ENCODE measurements at places on chromosomes 3 and 15.
A peak's percentile ranks its signal among the peaks of the same experiment; 100 is the strongest.

DNA sequence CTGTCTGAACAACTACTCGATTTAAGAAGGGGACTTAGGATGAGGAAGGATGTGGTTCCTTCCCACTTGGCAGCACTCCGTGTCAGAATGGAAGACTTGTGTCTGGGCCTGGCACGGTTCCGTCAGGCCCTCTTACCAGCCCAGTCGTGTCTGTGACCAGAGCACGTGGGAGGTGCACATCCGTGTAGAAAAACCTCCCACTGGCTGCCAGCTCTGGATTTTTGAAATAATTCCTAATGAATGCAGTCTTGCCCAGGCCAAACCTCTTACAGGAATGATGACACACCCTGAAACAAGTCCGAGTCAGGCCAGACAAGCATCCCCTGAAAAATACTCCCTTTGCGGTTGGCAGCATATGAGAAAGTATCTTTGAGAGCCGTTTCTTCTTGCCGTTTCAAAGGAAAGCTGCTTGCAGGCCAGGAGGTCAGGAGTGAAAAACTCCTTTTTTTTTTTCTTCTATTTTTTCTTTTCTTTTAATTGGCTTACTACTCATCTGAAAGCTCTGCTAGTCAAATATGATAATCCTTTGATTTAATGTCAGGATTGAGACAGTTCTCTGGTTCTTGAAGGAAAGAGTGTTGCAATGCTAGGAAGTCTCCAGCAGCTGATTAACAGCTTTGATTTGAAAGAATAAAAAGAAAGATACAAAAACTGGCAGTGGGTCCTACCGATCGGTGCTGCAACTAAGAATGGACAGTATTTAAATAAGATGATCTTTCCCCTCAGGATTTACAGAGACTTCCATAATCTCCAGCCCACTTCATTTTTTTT, 19.8 kb downstream of the IL1RAP start:
- DNase-seq, result no peak

GRCh38 chr3:172669021-172669420, 41.8 kb downstream of the NCEH1 start:
- DNase-seq, result no peak

DNA sequence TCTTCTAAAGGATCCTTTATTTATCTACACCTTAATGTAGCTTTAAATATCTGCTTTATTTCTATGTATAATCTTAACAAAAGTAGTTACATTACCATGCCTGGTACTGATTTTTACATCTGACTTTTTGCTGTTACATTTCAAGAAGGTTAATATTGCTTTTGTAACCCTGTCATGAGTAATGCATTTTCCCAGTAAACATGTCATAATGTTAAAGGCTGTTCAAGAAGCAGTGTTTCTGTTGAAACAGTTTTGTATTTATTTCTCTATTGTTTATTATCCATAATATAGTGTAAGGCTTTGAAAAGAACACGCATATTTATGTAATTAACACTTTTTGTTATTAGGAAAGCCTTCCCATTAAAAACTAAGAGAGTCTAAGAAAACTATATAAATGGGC, 98.5 kb upstream of the SOX2 start:
- no peak for DNase-seq

DNA sequence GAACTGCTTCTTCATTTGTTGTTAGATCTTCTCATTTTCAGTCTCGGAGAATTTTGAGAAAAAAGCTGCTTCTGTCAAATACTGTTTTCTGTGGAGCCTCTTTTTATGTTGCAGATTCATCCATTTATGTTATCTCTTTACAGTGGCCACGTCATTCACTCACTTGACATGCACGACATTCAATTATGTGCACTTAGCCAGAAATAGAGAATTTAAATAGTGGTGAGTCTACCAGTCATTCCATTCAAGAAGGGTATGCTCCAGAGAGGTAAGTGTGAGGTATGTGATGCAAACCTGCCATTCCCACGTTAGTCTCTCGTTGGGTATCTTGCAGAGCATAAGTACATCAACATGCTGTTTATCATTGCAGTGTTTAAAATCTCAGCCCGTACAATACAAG, 9.8 kb downstream of the ARPP19 start:
- no peak for DNase-seq

- DNase-seq, result no peak
Observed at GRCh38 chr3:155416500-155417118, 123.1 kb upstream of the STRIT1 start.

DNA sequence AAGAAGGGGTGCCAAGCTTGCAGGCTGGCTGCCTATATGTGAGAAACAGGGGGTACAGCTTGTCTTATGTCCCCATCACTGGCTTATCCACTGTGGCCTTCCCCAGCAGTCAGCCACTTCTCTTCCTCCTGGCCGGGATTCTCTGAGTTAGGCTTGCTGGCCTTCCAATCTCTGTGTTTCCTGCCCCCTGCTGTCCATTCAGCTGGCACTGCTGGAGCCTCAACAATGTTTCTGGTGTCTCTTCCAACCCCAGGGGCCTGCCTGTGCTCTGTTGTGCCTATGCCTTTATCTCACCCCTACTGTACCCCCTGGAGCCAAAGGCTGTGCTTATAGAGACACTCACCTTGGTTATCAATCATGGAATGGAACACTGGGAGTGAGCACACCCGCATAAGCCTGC, 36.5 kb downstream of the ANAPC13 start:
- DNase-seq, result peak; percentile 26

DNA sequence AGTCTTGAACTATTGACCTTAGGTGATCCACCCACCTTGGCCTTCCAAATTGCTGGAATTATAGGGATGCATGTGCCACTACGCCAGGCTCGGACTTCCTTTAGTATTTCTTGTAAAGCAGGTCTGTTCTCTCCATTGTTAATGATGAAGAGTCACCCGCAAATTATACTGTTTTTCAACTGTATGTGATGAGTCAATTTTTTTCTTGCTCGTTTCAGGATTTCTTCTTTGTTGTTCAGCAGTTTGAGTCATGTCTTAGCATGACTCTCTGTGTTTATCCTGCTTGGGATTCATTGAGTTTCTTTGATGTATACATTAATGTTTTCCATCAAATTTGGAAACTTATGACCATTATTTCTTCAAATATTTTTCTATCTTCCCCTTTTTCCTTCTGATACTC, 28.9 kb downstream of the GRAMD1C start:
- no peak for DNase-seq

DNA sequence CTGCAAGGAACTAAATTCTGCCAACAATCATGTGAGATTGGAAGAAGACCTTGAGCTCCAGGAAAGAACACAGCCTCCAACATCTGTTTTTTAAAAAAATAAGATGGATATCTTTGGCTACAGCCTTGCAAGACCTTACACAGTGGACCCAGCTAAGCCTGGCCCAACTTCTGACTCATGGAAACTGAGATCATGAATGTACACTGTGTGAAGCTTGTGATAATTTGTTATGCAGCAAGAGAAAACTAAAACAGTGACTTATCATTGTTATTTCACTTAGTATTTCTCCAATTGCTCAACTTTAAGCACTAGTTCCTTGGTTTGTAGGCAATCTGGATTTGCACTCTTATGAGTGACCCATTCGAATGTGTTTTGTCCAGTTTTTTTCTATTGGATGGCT, 29.3 kb downstream of the SHQ1 start:
- DNase-seq, result no peak

DNA sequence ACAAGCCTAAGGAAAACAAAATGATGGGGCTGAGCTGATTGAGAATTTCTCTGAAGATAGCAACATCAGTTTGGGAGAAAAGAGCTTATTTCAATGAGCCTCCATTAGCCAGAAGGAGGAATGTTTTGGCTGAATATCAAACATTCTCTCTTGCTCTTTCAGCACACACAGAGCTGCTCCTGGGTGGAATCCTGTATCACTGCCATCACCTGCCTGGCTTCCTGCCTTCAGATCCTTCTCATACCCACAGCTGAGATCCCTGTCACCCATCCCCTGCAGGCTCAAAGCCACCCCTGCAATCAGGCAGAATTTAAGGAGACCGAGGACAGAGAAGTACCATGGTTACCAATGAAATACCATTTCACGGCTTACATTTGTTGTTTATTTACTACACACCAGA, 27.2 kb upstream of the SYN2 start:
- no peak for DNase-seq

- no peak for DNase-seq
Observed at GRCh38 chr3:37952564-37952963, 38.0 kb upstream of the VILL start.

- no peak for DNase-seq
Observed at GRCh38 chr3:161222662-161223061, 1.6 kb downstream of the NMD3 start.

DNA sequence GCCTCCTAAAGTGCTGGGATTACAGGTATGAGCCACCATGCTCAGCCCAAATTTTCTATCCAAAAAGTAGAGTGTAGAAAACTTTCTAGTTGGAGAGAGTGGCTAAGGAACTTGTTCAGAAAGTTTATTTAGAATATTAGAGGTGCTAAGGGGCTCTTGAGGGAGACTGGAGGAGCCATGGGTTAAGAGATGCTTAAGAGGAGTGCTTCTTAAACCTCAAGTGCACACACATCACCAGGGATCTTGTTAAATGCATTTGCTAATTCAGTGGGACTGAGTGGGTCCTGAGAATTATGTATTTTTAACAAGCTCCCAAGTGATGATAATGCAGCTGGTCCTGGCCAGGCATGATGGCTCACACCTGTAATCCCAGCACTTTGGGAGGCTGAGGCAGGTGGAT, 29.7 kb upstream of the SLMAP start:
- no peak for DNase-seq

GRCh38 chr15:78691851-78692421, 50.9 kb upstream of the CHRNB4 start:
- no peak for DNase-seq

- no peak for DNase-seq
Observed at GRCh38 chr3:193563426-193563825, 8.7 kb upstream of the ATP13A4 start.

GRCh38 chr15:101049856-101050622, 130.9 kb downstream of the LRRK1 start:
- DNase-seq, result no peak

- DNase-seq, result no peak
Observed at GRCh38 chr3:45884368-45885201, 1.8 kb upstream of the CCR9 start.

- no peak for DNase-seq
Observed at GRCh38 chr3:52524752-52525679, 8.6 kb downstream of the NT5DC2 start.

DNA sequence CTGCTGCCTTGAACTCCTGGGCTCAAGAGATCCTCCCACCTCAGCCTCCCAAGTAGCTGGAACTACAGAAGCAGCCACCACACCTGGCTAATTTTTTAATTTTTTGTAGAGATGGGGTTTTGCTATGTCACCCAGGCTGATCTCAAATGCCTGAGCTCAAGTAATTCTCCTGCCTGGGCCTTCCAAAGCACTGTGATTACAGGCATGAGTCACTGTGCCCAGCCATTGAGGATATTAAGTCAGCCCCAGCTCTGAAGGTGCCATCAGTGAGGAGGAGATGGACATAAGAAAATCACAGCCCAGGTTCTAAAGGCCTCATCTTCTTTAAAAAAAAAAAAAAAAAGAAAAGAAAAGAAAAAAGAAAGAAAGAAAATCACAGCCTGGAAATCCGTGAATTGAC, 26.6 kb upstream of the PSTPIP1 start:
- DNase-seq, result no peak

DNA sequence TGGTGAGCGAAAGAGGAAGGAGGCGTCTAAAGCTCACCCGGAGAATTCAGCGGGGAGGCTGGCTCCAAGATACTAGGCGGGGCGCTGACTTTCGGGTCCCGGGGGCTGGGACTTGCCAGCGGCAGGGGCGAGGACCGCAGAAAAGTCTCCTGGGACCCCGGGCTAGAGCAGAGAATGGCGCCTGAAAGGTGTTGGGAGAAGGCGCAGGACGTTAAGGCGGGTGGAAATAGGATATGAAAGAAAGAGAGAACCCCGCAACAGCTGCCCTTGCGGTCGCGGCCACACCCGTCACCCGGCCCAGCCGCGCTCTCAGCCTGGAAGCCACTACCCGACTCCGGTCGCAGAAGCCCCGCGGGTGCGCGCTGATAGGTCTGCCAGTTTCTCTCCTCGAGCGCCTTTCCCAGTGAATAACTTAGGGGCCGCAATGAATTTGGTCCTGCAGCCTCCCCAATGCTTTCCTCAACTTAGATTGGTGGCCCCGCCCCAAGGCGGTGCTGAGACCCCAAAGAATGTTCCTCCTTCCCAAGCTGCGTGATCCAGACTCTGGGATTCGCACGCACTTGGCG, 604 bp downstream of the LTK start:
- peak; percentile 31 for DNase-seq

- no peak for DNase-seq
Observed at GRCh38 chr15:45535486-45536042, 13.0 kb upstream of the SLC30A4 start.

DNA sequence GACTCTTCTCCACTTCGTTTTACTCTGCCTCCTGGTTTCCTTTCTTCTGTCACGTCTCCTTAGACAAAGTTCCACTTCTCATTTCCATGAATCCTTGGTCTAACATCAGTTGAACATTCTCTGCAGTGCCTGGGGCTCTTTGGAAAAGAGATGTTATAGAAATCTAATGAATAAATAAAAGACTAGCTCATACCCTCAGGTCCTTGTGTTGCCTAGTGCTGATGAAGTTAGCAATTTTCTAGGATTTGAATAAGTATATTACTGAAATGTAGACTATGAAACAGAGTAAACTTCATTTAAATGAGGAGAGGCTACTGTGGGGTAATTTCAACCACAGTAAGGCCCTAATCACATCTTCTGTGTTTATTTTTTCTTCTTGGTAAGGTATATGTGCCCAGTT, 146.9 kb upstream of the CADPS start:
- no peak for DNase-seq

- DNase-seq, result no peak
Observed at GRCh38 chr3:73804204-73804603, 179.5 kb upstream of the PDZRN3 start.

DNA sequence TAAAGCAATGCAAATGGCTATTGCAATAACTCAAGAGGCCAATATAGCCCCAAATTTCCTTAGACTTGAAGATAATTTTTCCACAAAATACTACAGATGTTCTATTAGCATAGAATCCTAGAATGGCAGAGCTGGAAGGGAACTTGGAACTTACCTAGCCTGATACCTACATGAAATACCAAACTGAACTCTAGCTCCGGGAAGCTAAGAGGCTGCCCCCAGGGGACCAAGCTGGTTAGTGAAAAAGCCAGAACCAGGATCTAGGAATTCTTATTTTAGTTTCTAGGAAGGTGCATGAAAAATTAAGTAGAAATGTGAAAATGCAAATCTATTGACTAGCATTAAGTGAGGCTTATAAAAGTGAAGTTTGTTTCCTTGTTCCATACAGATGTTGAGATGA, 256.0 kb upstream of the CBLB start:
- DNase-seq, result no peak
